Stimulated activated CD4-positive, alpha-beta T cell treated with anti-CD3 and anti-CD28 coated beads, Interleukin-12 subunit alpha, Interleukin-12 subunit beta, amount 100 ng/mL, for 24 hours (primary cell): ENCODE measurements at places on chromosomes 2 and 18.

- no peak for DNase-seq
Measured at GRCh38 chr2:53452957-53453748, 314.5 kb upstream of the CHAC2 start.

DNA sequence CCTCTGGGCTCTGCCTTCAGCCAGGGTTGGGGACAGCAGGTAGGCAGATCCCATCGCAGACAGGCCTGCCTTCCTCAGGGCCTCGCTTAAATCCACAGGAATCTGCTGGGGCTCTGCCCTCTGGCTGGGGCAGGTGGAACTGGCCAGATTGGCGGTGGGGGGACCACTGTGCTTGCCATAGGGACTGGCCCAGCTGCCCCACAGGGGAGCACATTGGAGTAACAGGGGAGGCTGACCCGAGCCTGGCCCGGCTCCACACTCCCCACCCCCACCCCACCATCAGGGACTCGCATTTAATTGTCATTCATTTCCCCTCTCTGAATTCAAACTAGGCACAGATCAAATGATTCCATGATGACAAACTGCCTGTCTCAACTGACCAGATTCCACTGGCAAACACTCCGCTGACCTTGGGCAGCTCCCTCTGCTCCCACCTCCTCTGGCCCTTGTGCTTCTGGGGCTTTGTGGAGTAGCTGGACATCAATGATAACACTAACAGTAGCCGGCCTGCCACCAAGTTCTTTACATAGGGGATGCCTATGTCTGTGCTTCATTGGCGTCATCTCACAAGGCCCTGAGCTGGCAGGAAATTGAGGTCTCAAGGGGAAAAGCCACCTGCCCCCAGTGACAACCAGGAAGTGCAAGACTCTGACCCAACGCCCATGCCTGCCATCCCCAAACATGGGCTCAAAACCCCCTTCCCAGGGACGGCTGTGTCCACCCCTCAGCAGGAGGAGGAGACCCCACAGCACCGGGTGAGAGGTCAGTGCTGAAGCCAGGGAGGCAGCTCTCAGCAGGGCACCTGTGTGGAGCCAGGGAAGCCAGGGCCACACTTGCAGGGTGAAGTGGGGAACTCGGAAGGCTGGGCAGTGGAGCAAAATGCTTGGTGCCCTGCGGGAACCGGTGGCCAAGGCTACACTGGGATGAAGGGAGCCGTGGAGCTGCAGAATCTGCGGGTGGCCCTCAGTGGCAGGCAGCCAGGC, 2.1 kb upstream of the B3GNT7 start:
- no peak for DNase-seq

DNA sequence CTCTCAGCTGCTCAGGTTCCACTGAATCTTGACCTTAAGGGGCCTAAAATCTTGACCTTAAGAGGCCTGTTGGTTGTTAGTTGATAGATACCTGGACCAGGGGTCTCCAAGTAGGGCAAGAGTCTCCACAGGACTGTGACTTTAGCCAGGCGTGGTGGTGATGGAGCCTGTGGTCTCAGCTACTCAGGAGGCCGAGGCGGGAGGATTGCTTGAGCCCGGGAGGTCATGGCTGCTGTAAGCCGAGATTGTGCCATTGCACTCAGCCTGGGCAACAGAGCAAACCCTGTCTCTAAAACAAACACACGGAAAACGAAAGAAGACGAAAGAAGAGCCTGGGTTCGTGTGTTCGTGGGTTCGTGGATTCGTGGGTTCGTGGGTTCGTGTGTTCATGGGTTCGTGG, 120.2 kb upstream of the CTDP1 start:
- no peak for DNase-seq

DNA sequence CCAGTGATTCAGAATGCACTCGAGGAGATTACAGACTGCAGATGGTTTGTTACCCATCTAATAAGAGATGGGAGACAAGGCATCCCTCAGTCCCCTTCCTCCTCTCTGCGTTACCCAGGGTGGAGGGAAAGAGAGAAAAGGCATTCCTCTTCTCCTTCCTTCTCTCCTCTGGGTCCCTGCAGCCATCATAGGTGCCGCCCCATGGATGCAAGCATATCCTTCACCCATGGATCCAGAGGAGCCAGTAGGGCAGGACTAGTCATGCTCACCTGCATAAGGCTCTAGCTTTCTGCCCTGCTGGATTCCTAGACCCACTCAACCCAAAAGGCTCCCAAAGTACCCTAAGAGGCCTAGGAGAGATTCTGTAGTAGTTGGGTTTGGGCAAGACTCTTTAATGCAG, 20.4 kb downstream of the CMPK2 start:
- DNase-seq, result no peak

GRCh38 chr2:239661334-239662312, 260.8 kb upstream of the HDAC4 start:
- DNase-seq, result no peak

GRCh38 chr2:203404996-203405395, 76.8 kb downstream of the ABI2 start:
- DNase-seq, result no peak
